SJCRH30 (cell line): ENCODE measurements at places on chromosomes 12 and 14. TPM values are rescaled to one million over a fixed set of nuclear protein-coding genes. Genes with fewer than 3 reads are reported as not detected.

Gene SLC4A8
- under 0.01 and 0.08 TPM in 2 replicates for total RNA-seq

Gene ASIC1
- 7.5 and 8.9 TPM in 2 replicates for total RNA-seq

- DNase-seq, result no peak
These were observed 65.1 kb downstream of the PPP1R36 start for GRCh38 chr14:64614805-64615391.

GRCh38 chr12:25372969-25373817 lies 122.5 kb upstream of the KRAS start:
- DNase-seq, result no peak

Gene MAP3K12
- 5.9 and 7.6 TPM in 2 replicates for total RNA-seq

Gene NYNRIN
- total RNA-seq, result 11.9 and 12.1 TPM in 2 replicates

Gene LGALS3
- 1.9 and 2.0 TPM in 2 replicates for total RNA-seq

DNA sequence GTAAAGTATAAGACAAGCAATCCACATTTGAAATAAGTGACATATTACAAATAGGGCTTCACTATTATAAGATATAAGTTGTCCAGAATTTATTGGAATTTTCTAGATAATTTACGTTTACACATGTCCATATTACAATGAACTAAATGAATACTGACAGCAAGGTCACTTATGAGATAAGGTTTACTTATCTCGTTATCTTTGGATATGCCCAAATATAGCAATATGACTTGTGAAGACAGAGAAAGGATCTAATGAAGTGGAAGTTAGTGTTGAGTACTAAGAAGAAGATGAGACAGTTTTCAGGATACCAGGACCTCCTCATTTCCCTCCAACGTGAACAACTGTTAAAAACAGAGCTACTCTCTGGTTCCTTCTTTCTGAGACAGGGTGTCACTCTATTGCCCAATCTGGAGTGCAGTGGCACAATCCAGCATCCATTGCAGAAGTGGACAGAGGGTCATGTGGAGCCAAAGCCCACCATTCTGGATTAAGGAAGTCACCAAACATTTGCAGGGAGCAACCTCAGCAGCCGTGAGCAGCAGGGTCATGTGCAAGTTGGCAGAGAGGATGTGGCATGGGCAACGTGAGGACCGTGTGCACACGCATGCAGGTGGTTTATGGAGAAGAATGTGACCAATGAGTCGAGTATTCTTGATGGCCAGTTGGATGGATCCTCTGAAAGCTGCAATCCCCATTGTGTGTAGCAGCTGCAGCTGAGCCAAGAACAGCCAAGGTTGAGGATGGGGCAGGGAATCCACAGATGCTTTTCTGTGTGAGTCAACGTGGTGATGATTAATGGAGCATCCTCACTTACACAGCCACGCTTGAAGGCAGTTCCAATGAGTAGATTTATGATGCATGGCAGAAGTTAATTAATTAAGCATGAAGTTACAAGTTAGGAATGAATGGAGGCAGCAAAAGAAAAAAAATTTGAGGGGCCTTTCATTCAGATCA lies 111.0 kb downstream of the BICD1 start:
- peak; percentile 39 for DNase-seq

GRCh38 chr14:50501642-50502041 lies 30.7 kb downstream of the MAP4K5 start:
- DNase-seq, result no peak

- no peak for DNase-seq
These were observed 242.7 kb downstream of the ATXN7L3B start for GRCh38 chr12:74780182-74780849.

DNA sequence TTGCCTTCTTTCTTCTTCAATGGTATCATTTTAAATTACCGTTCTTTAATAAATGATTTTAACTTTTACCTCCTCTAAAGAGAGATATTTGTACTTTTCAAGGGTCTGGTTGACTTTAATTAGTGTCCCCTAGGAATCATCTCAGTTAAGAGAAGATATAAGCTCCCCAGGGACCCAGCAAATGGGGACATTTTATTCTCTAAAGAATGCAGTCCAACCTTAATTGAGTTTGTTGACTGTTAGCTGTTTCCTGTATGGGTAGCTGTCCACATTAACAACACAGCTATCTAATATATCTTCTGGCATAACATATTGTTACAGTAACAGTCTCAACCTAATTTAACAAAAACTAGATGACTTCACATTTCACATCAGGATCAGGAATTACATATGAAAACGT lies 241.6 kb upstream of the NPAS3 start:
- no peak for DNase-seq

DNA sequence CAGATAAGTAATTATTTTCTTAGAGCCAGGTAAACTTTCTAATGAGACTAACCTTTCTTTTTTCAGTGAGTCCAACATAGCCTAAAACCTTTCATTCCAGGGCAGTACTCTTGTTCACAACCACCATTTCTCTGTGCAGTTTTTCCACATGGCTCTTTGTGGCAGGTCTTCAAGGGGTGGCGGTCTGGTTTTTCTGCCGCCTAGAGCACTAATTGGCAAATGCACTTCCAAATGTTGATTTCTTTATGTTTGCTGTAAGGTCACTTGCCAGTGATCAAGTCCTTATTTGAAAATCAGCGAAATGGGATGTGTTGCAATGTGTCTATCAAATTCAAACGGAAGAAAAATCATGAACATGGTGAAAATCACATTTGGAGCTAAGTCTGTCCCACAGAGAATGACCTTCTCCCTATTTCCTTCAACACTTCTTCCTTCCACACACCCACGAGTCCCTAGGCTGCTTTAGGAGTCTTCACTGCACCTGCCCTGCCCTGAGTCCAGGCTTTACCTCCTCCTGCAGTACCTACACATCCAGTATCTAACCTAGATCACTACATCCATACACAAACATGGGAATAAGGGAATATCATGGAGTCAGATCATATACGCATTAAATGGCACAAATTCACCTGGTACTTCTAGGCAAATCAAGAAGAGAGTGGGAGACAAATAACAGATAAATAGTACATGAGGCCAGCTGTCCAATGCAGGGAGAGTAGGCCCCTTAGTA lies 1.9 kb downstream of the SRGAP1 start:
- DNase-seq, result no peak

GRCh38 chr12:52369211-52369610 lies 1.9 kb upstream of the KRT85 start:
- DNase-seq, result no peak

Gene TSPAN9
- 194 and 210 TPM in 2 replicates for total RNA-seq
